Ureter (tissue), 1 donor: ENCODE measurements at places on chromosomes 2 and 18.

DNA sequence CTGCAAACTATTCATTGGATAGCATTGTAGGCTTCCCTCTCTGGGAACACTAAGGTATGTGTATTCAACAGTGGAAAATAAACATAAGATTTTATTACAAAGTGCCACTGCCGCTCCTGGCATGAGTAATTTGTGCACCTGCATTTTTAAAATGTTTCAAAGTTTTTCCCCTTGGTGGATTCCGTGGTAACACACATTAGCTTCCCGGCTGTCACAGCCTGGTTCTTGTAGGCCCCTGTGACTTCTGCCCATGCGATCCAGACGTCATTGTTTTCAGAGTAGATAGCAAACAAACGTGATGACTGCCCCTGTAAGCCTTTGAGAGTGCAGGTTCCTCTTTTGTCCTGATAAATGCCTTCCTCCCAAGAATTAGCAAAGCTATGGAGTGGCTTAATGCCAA, 421.0 kb downstream of the ZNF521 start:
- no peak for DNase-seq

DNA sequence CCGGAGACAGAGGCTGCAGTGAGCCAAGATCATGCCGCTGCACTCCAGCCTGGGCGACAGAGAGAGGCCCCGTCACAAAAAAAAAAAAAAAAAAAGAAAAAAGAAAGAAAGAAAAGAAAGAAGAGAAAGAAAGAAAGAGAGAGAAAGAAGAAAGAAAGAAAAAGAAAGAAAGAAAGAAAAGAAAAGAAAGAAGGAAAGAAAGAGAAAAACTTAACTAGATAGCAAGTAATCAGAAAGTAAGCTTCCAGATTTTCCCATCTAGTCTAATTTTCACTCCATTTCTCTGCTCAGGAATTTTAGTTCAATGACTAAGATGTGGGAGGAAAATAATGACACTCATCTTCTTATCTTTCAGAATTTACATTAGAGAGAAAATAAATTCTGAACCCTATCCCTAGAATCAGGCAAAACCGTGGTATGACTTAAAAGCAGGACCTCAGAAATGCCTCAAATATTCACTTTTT, 2.4 kb downstream of the GFPT1 start:
- no peak for DNase-seq

DNA sequence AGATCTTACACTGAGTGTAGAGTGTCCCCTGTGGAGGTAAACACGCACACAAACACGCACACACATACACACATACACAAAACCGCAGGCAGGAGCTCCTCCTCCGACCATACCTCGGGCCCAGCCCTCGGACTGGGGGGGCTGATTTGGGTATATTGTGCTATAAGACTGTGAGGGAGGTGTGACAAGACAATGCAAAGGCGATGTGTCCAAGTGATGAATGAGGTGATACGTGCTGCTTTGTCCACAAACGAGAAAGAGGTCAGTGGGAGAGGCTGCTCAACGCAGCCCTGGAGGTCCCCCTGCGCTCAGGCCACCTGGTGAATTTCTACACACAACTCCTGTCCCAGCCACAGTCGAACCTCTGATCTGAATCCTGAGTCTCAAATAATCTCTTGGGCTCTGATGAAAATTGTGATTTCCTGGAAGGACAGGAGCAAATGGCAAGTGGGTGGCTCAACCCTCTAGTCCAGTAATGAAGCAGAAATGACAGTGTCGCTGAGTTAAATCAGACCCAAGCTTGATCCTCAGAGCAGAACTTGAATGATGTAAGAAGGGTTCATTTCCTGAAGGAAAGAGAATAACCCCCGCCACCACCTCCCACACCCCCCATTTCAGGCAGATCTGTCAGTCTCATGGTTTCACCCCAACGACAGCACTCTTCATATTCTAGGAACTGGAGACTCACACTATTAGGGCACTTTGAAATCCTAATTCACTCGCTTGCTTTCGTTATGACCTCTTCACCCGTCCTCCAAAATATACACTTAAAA, 48.9 kb upstream of the ASXL2 start:
- no peak for DNase-seq

DNA sequence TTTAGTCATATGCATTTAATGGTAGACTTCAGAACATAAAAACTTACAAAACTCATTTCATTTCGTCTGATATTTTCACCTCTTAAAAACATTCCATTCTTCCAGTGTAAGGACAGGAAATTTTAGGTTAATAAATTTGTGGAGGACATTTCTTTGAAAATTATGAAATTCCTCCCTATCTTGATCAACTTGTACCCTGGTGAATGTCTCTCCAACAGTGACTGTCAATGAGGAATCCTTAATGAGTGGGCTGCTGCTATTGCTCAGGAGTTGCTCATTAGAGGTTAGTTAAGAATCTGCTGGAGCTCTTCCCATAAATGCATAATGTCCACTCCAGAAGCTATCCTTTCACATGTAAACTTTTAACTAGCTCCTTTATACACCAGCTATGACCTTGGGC, 69.1 kb downstream of the LRP1B start:
- no peak for DNase-seq
